Fibroblast of villous mesenchyme (primary cell): ENCODE measurements at places on chromosomes 4 and X. TPM values are rescaled to one million over a fixed set of nuclear protein-coding genes. Genes with fewer than 3 reads are reported as not detected.

The GPRIN3 gene
- 0.43 and 0.64 TPM in 2 replicates for total RNA-seq

The GEMIN8 gene
- total RNA-seq: 9.3 and 10.4 TPM in 2 replicates

The SHROOM3 gene
- total RNA-seq: 27.6 and 40.9 TPM in 2 replicates

The GPAT3 gene
- 1.3 and 15.1 TPM in 2 replicates for total RNA-seq

The TIGD4 gene
- total RNA-seq: under 0.01 TPM in 2 replicates

The ZNF630 gene
- total RNA-seq: 0.32 and 3.0 TPM in 2 replicates

The MAP9 gene
- total RNA-seq: 11.3 and 17.7 TPM in 2 replicates

The STATH gene
- total RNA-seq: not detected in 2 replicates

The TMPRSS11B gene
- not detected in 2 replicates for total RNA-seq
